ENCODE measurements at places on chromosomes 3 and 15. TPM values are rescaled to one million over a fixed set of nuclear protein-coding genes. Genes with fewer than 3 reads are reported as not detected.
A peak's percentile ranks its signal among the peaks of the same experiment; 100 is the strongest.

DNA sequence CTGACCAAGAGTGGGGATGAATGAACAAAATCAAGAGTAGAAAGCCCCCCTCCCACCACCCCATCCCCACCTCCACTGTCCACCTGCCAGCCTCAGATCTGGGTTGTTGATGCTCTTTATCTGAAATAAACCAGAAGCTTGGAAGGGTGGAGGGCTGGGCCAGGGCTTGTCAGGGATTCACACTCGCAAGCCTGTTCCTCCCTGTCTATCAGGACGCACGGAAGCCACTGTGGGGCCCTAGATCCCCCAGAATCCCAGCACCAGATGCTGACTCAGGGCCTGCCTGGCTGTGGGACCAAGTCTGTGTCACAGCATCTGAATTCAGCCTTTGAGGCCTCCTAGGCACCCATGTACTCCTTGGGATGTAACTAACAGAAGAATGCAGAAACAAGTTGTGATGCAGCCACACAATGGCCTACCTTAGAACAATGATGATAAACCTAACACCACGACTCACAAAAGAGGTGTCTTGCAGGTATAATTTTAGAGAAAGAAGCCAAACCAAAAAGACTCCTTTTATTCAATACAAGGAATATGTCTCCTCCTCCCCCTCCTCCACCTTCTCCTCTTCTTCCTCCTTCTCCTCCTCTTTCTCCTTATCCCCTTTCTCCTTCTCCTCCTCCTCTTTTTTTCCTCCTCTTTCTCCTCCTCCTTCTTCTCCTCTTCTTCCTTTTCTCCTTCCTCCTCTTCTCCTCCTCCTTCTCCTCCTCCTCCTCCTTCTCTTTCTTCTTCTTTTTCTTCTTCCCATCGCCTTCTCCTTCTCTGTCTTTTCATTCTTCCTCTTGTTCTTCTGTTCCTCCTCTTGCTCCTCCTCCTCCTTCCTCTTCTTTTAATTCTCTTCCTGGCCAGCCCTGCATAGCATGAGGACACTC, 234.7 kb downstream of the PLCL2 start:
- H3K4me3 ChIP-seq, result no peak overlapping the region
- H3K36me3 ChIP-seq, result no peaks in the 10 kb centered on the region
- H3K4me1 ChIP-seq, result no peaks in the 10 kb centered on the region
- no peak overlapping the region for H3K27ac ChIP-seq
- no peak for DNase-seq

GABRB3 gene
- not detected for polyA plus RNA-seq

DNA sequence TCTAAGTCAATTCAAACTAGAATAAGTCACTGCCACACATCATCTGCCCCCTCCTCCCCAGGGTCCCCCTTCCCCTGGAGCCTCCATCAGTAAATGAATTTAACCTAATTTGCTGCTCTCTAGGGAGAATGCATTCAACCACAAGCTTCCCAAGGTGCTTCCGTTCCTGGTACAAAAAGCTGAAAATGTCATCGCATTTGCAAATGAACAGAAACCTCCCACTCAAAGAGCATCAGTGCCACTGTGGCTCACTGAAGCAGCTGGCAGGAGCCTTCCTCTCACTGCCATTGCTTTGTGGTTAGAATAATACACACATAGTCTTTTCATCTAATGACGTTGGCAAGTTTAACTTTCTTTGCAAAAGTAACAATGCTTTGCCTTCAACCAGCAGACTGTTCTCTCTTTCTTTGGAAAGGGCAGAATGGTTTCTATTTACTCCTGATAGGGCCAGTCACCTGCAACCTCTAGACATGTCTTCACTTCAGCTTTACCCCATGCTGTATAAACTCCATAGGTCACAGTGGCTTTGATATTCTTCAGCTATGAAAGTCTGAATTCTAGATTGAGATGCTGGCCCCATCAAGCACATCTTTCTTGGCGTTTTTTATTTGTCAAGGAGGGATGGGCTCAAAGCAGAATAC, 238.1 kb downstream of the CPNE4 start:
- no peak overlapping the region for H3K27ac ChIP-seq
- H3K4me1 ChIP-seq, result peaks cover 13% of the 10 kb centered on the region
- no peaks in the 10 kb centered on the region for H3K36me3 ChIP-seq
- H3K27me3 ChIP-seq, result peaks cover 12% of the 10 kb centered on the region
- DNase-seq, result no peak

- peaks cover 27% of the 10 kb centered on the region for H3K4me1 ChIP-seq
- H3K36me3 ChIP-seq, result no peaks in the 10 kb centered on the region
- peak; percentile 47 for DNase-seq
- H3K27me3 ChIP-seq, result no peaks in the 10 kb centered on the region
These were observed 1.3 kb downstream of the PIK3CA start for GRCh38 chr3:179149406-179149867.

GRCh38 chr3:120263792-120264191, 21.2 kb downstream of the GPR156 start:
- no peak for DNase-seq
- peaks cover 16% of the 10 kb centered on the region for H3K27me3 ChIP-seq
- H3K4me1 ChIP-seq, result no peaks in the 10 kb centered on the region
- H3K27ac ChIP-seq, result no peak overlapping the region
- no peaks in the 10 kb centered on the region for H3K36me3 ChIP-seq

- H3K4me1 ChIP-seq, result peaks cover 5% of the 10 kb centered on the region
- no peaks in the 10 kb centered on the region for H3K27me3 ChIP-seq
- no peak overlapping the region for H3K27ac ChIP-seq
- no peaks in the 10 kb centered on the region for H3K36me3 ChIP-seq
These were observed 189.7 kb upstream of the CBLB start for GRCh38 chr3:106058475-106058874.

MAP3K13 gene
- 55.7 TPM for polyA plus RNA-seq

MYEF2 gene
- 0.81 TPM for polyA plus RNA-seq

ACAN gene
- polyA plus RNA-seq, result not detected

DALRD3 gene
- polyA plus RNA-seq, result 21.8 TPM

FRMD4B gene
- 0.36 TPM for polyA plus RNA-seq

- H3K27ac ChIP-seq, result no peak overlapping the region
- H3K4me3 ChIP-seq, result no peak overlapping the region
- H3K36me3 ChIP-seq, result no peaks in the 10 kb centered on the region
- H3K27me3 ChIP-seq, result no peaks in the 10 kb centered on the region
These were observed 14.2 kb downstream of the MRAS start for GRCh38 chr3:138362538-138362937.

BTLA gene
- 5.5 TPM for polyA plus RNA-seq

DNA sequence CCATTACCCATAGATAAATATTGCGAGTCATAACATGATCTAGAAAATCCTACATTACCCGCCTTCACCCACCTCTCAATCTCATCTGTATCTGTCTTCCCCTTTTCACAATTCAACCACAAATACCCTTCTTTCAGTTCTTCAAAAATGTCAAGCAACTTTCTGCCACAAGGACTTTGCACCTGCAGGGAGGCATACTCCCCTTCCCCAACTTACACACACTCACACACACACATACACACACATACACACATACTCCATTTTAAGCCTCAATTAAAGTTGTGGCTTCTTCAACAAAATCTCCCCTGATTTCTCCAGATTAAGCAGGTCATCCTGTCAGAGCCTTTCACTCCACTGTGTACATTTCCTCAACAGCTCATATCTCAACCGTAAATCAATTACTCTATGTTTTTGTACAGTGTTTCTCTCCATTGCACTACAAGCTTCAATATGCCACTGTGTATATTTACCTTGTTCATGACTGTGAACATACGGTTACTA, 33.1 kb upstream of the CCDC50 start:
- DNase-seq, result no peak
- no peaks in the 10 kb centered on the region for H3K27me3 ChIP-seq
- H3K4me1 ChIP-seq, result no peaks in the 10 kb centered on the region
- no peaks in the 10 kb centered on the region for H3K36me3 ChIP-seq
- H3K27ac ChIP-seq, result no peak overlapping the region

DNA sequence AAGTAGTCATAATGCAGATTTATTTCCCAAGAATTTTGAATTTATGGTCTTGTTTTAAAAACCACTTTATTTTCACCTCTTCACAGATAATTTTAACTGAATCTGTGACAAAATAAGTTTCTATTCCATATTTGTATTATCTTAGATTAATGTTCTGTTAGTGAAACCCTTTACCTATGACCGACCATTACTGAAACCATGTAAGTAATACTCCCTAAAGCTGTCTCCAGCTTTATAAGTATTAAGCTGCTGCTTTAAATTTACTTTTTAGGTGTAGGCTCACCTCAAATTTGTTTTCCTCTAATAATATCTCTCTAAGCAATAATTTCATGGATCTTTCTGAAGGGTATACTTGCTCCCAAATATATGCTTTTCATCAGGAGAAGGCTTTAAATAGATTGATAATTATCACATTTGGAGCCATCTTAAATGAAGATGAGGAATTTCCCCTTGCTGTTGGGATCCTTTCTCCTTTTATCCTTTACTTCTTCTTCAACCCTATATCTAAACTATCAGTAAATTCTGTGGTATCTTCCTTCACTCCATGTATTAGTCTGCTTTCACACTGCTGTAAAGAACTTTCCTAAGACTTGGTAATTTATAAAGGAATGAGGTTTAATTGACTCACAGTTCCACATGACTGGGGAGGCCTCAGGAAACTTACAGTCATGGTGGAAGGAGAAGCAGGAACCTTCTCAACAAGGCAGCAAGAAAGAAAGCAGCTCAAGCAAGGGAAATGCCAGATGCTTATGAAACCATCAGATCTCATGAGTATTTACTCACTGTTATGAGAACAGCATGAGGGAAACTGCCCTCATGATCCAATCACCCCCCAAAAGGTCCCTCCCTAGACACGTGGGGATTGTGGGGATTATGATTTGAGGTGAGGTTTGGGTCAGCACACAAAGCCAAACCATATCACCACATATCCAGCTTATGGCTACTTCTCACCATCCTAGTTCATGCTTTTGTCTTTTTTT, 92.3 kb upstream of the P2RY1 start:
- DNase-seq, result no peak
- no peak overlapping the region for H3K4me3 ChIP-seq
- peaks cover 13% of the 10 kb centered on the region for H3K27me3 ChIP-seq

ADAMTS7 gene
- not detected for polyA plus RNA-seq

CACNA1D gene
- polyA plus RNA-seq, result not detected

TRIM42 gene
- polyA plus RNA-seq, result not detected

DNA sequence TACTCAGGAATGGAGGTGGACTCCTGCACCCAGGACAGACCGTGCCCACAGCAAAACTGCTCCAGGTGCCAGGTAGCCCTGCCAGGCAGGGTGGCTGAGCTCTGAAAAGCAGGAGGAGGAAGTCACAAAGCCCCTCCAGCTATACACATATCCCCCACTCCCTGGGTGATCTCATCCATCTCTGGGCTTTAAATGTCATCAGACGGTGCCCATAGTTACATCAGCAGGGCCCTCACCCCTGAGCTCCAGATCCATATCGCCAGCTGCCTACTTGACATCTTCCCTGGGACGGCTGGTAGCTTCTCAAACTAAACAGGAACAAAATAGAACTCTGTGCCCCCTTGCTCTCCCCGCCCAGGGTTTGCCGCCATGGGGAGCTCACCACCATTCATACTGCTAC, 87.7 kb downstream of the MEGF11 start:
- DNase-seq, result no peak
- H3K27me3 ChIP-seq, result no peaks in the 10 kb centered on the region
- H3K4me3 ChIP-seq, result no peak overlapping the region
- no peaks in the 10 kb centered on the region for H3K36me3 ChIP-seq
- H3K4me1 ChIP-seq, result no peaks in the 10 kb centered on the region

DNA sequence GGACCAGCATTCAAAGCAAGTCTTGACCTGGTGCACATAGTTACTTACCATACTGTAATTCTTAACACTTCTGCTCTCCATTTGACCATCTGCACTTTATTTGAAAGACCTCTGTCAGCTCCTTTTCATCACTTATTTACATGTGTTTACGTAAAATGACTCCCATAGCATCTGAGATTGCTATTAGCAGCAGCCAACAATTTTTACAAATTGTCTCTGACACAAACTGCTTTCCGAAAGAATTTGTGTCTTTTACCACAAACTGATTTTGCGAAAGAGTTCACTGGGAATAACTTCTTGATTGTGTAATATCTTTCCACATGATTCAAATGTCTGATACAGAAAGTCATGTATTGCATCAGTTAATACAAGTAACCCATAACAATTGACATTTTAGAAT, 144.1 kb upstream of the PEX5L start:
- H3K4me1 ChIP-seq, result no peaks in the 10 kb centered on the region
- H3K4me3 ChIP-seq, result no peak overlapping the region
- no peak overlapping the region for H3K27ac ChIP-seq
- no peaks in the 10 kb centered on the region for H3K27me3 ChIP-seq

- H3K27ac ChIP-seq, result no peak overlapping the region
- H3K27me3 ChIP-seq, result no peaks in the 10 kb centered on the region
- H3K36me3 ChIP-seq, result no peaks in the 10 kb centered on the region
- no peak overlapping the region for H3K4me3 ChIP-seq
- H3K4me1 ChIP-seq, result no peaks in the 10 kb centered on the region
- DNase-seq, result no peak
These were observed 23.5 kb downstream of the TSEN2 start for GRCh38 chr3:12507591-12508281.

DNA sequence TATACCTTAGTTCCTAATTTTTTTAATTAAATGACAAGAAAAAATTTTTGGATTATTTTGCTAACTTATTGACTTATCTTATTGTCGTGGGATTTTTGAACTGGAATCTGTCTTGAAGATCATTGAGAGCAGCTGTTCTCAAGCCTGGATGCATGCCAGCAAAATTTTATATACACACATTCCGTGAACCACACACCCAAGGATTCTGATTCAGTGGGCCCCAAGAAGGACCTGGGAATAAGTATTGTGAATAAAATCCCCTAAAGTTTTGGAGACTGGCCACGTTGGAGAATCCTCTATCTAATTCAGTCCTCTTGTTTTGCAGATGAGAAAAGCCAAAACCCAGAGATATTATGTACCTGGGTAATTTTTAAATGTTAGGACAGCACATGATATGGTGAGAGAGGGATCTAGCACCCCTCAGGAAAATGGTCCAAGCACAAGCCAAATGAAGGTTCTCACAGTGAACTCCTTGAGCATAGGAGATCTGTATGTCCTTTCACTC, 55.2 kb downstream of the UNC13C start:
- H3K4me1 ChIP-seq, result no peaks in the 10 kb centered on the region
- H3K4me3 ChIP-seq, result no peak overlapping the region
- H3K27me3 ChIP-seq, result peaks cover 3% of the 10 kb centered on the region
- DNase-seq, result no peak
- H3K36me3 ChIP-seq, result no peaks in the 10 kb centered on the region
- H3K27ac ChIP-seq, result no peak overlapping the region

TPRG1 gene
- polyA plus RNA-seq, result 0.04 TPM

DNA sequence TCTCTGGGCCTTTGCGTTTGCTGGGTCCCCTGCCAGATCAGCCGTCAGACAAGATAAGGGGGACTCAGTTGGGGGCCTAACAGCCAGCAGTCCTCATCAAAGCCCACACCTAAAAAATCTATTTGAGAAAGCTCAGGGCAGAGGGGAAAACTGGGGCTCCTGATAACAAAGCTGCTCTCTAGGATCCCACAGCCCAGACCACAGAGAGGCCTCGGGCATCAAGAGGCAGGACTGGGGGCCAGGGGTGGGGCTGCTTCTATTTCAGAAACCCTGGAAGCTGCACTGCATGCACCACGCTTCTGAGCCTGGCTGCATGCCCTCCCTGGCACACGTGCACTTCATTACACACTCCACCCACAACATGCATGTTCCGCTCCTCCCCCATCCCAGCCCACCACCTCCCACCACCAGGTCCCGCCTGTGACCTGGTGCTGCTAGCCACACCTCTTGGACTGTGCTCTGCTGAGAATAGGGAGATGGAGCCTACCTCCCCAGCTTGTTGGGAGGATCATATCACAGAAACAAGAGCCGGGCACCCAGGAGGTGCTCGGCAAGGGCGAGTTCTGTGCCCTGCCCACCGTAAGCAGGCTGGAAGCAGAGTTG, 26.6 kb downstream of the FBLN2 start:
- H3K4me1 ChIP-seq, result peaks cover 11% of the 10 kb centered on the region
- H3K36me3 ChIP-seq, result no peaks in the 10 kb centered on the region
- H3K27me3 ChIP-seq, result no peaks in the 10 kb centered on the region
- peak overlapping the region; percentile 37 for H3K27ac ChIP-seq
- H3K4me3 ChIP-seq, result no peak overlapping the region
- no peak for DNase-seq
